ENCODE measurements at places on chromosomes 11 and 22. TPM values are rescaled to one million over a fixed set of nuclear protein-coding genes. Genes with fewer than 3 reads are reported as not detected.

GRCh38 chr11:2803186-2804091, 82.1 kb downstream of the CDKN1C start:
- peaks cover 15% of the 10 kb centered on the region for H3K36me3 ChIP-seq
- H3K4me1 ChIP-seq: no peaks in the 10 kb centered on the region
- no peaks in the 10 kb centered on the region for H3K27me3 ChIP-seq
- peak; percentile 9 for DNase-seq
- H3K27ac ChIP-seq: no peak overlapping the region

GRCh38 chr11:105230586-105230985, 91.0 kb upstream of the CARD18 start:
- no peak for DNase-seq
- H3K4me3 ChIP-seq: no peak overlapping the region
- peaks cover under 1% of the 10 kb centered on the region for H3K27me3 ChIP-seq
- H3K27ac ChIP-seq: no peak overlapping the region

PHF21B gene
- total RNA-seq: not detected

DNA sequence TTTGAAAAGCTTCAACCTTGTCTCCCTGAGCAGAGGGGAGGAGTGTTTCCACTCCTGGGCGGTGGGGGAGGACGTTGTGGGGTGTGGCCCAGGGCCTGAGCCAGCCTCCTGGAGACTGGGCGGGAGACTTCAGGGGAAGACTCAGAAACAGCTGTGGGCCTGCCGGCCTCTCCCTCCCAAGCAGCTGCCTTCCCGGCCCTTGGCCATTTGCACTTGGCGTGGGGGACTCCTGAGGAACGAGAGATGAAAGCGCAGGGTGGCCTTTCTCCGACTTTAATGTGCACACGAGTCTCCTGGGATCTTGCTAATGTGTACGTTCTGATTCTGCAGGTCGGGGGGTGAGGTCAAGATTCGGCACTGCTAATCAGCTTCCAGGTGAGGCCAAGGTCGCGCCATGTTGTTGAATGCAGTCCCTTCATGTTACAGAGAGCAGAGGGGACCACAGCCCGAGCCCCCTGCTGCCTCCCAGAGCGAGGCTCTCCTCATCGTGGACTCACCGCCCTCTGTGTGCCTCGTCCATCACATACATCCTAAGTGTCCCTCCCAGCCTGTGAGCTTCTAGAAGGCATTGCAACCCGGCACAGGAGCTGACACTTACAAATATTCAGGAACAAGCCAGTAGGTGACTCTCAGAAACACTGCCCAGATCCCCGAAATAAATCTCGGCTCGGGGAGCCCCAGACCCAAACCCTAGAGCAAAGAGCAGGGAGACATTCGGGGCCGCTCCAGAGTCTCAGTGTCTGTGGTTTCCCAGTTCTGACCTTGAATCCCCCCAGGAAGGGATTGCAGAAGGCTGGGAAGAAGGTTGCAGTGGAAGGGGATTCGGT, 7.7 kb downstream of the LIF start:
- H3K27ac ChIP-seq: no peak overlapping the region
- DNase-seq: no peak
- no peak overlapping the region for H3K4me3 ChIP-seq

DNA sequence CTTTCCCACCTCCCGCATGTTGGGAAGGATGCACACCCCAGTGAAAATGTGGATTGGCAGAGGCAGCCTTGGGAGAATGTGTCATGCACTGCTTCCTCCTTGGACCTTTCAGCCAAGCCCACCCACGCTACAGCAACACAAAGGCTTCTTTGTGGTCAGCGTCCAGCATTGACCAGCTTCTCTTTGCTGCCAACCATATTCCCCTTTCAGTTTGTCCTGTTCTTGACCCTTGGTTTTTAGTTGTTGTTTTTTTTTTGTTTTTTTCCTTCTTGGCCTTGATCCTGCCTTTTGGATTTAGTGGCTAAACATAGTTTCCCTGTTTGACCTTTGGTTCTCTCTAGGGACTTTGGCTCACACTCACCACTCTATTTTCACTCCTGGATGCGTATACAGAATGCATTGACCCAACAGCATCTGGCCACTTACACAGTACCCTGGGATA, 573.6 kb downstream of the INSC start:
- H3K4me1 ChIP-seq: no peaks in the 10 kb centered on the region
- H3K36me3 ChIP-seq: no peaks in the 10 kb centered on the region
- no peak overlapping the region for H3K27ac ChIP-seq
- DNase-seq: no peak

APOL5 gene
- total RNA-seq: not detected

DNA sequence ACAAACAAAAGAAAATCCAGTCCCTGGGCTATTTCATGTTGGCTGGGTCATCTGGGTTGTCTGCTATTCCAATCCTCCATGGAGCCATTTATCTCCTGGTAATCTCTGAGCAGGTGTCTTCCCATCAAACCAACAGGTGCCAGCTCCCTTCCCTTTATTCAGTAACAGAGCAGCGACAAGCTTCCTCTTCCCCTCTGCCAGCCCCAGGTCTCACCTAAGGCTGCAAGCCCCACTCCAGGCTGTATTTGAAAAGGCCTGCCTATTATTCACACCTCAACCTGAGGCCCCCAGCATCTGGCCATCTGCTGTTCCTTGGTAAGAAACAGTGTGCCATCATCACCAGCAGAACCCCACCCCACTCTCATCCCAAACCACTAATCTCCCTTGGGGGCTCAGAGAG, 436.2 kb downstream of the BUD13 start:
- H3K4me1 ChIP-seq: no peaks in the 10 kb centered on the region
- DNase-seq: no peak
- H3K4me3 ChIP-seq: no peak overlapping the region
- no peaks in the 10 kb centered on the region for H3K27me3 ChIP-seq

CDHR5 gene
- not detected for total RNA-seq

DNA sequence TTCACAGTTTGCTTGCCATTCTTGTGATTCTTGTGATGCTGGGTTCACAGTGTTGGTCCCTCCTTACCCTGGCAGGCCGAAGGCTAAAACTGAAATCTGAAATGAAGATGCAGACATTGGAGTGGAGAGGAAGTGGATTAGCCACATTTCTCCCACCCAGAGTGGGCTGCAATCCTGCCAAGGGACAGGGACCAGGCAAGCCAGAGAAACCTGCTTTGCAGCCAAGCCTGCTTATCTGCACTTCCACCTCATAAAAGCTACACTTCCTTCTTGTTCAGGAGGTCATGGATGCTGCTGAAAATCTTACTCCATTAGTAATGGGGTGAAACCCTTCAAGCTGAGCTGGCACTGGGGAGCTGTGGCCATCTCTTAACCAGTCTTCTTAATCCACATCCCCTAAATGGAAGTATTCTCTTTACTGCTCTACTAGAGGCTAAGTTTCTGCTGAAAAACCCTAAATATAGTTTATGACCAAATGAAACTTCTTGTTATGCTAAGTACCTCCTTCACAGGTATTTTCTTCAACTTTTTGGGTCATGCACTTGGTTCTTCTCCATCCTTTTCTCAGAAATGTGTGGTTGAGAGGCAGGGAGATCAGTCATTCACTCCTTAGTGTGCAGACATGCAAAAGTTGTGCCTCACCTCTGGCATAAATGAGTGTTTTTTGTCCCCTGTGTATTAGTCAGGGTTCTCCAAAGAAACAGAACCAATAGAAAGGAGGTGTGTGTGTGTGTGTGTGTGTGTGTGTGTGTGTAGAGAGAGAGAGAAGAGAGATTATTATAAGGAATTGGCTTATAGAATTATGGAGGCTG, 133.9 kb upstream of the BMAL1 start:
- no peaks in the 10 kb centered on the region for H3K36me3 ChIP-seq
- no peak overlapping the region for H3K27ac ChIP-seq
- H3K4me3 ChIP-seq: no peak overlapping the region
- DNase-seq: no peak
- no peaks in the 10 kb centered on the region for H3K4me1 ChIP-seq
- no peaks in the 10 kb centered on the region for H3K27me3 ChIP-seq

Data from activated B cell treated with CpG ODN at 0.5 μM for 24 hours (primary cell).